ENCODE measurements at places on chromosomes 16 and 17.

- no peak for DNase-seq
These were observed 5.7 kb downstream of the DHRS7B start for GRCh38 chr17:21132428-21132827.

- no peak for DNase-seq
These were observed 13.2 kb downstream of the ITGB3 start for GRCh38 chr17:47266782-47267181.

DNA sequence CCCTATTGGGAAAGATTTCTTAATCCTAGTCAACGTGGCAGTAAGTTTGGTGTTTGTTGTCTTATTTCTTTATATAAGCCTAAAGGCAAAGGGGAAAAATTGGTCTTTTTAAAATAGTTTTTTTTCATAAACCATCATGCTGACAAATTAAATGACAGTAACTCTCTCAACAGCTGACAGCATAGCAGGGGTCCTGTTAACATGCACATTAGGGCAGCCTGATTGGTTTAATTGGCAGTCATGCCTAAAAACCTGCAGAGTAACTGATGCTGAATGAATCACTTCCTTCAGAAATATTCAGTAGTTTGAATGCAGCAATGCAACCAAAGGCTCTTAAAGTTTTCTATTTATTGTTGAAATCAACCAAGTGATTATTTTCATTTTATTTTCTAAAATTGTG lies 85.4 kb downstream of the ITFG1 start:
- no peak for DNase-seq

DNA sequence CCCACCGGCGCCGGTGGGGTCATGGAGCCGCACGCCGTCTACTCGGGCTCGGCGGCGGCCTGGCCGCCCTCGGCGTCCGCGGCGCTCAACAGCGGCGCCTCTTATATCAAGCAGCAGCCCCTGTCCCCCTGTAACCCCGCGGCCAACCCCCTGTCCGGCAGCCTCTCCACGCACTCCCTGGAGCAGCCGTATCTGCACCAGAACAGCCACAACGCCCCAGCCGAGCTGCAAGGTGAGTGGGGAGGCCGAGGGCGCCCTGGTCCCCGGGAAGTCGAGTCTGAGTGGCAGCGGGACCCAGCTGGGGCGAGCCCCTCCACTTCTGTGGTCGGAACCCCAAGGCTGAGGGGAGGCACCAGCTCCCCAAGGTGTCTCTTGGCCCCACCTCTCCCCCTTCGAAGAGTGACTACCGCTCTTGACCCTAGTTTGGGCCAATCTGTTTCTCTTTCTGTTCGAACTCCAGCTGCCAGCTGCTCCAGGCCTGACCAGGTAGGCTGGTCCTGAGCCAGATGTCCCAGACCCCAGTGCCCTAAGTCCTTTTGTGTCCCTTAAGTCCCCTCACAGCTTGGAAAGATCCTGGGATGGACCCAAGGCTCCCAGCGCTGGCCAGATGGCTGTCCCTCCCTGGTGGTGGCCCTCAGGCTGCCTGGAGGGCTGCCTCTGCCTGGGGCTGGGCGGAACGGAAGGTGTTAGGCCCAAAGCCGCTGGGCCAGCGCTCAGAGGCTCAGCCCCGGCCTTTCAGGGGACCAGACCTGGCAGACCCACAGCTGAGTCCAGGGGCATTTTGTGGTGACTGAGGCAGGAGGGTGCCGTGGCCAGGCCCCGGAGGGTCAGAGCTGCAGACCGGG lies 1.2 kb downstream of the FOXF1 start:
- no peak for DNase-seq

DNA sequence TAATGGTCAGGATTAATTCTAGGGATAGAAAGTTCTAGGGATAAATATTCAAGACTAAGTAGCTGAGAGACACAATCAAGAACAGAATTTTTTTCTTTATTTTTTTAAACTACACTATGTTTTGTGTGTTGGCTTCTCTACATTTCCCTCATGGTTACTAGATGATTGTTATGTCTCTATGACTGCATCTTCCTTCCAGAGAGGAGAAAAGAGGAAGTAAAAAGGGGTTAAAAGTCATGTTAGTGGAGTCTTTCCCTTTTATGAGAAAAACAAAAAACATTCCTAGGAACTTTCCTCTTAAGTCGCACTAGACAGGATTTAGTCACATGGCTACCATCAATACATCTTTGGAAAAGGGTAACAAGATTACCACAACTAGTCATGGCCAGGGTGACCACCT lies 375.0 kb downstream of the KCNJ2 start:
- DNase-seq: no peak

DNA sequence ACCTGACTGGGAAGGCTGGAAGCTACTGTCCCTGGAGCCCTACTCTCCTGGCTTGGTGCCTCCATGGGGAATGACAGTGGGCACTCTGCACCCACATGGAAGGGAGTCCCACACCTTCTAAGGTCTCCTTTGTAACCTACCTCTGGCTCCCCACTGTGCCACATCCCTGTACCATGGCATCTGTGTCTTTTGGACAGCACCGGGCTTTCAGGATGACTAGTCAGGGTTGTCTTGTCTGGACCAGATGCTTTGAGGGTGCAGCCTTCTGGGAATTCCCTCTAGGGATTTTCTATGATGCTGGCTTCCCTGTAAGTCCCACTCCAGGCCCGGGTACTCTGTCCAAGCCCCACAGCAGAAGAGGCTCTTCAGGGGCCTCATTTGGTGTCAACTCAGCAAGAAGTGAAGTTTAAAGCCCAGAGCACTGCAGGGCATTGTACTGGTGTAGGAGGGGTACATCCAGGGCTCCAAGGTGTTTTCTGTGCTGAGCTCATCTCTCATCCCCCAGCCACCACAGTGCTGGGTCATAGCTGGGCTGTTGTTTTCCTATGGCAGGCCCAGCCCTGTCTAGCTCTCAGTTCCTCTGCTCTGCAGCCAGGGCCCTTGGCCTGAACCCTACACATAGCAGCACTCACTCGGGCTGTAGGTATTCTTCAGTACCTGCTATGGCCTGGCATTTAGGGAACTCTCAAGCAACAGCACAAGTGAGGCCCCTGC lies 255.3 kb downstream of the CPPED1 start:
- DNase-seq: no peak

DNA sequence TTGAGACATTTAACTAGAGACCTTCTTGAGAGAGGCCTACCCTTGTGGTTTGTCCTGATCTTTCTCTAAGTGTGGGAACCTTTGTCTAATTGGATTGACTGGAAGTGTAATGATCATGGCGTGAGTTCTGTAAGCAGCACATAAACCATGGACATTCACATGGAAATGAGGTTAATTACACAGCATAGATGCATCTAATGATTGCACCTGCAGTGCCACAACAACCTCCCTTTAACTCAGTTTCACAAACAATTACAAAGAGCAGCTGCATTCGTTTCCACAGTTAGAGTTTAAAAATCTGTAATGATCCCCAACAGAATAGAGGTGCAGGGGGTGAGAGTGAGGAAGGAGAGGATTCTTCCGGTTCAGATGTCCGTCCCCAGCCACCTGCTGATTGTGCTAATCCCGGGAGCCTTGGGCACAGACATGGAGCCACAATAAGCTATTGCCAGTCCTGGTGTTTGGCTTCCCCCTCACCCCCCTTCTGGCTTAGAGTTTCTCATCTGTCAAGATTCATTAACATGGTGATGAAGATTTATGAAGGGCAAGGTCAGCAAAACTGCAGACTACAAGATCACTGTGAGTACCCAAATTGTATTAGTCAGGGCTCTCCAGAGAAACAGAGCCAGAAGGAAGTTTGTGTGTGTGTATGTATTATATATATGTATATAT lies 659.2 kb upstream of the SOX9 start:
- DNase-seq: no peak

DNA sequence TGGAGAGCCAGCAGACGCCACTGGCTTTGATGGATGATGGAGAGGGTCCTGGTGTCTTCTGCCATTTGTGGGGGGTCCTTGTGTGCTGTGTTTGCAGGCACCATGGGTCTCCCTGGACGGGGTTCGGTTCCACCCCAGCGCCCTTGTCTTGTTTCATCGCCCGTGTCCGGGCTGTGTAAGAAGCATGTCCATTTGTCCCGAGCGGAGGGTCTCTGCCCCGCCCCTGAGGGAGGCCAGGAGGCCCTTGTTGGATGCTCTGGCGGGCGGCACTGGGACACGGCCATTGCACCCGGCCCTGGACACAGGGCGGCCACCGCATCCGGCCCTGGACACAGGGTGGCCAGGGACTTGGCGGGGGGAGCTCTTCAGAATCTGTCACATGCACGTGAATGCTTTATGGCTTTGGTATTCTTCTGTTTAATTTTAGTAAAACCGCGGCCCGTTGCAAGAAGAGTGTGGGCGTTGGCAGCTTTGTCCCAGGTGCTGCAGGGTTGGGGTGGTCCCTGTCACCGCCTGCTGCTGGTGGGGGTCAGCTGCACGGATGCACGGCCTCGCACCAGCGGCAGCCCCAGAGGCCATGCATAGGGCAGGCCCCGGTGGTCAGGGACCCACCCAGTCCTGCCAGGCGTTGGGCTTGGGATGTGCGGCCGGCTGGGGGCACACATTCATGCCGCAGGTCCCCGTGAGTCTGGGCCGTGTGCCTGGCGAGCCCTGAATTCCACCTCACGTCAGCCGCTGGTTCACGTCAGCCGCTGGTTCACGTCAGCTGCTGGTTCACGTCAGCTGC lies 21.0 kb upstream of the ZNF750 start:
- no peak for DNase-seq

DNA sequence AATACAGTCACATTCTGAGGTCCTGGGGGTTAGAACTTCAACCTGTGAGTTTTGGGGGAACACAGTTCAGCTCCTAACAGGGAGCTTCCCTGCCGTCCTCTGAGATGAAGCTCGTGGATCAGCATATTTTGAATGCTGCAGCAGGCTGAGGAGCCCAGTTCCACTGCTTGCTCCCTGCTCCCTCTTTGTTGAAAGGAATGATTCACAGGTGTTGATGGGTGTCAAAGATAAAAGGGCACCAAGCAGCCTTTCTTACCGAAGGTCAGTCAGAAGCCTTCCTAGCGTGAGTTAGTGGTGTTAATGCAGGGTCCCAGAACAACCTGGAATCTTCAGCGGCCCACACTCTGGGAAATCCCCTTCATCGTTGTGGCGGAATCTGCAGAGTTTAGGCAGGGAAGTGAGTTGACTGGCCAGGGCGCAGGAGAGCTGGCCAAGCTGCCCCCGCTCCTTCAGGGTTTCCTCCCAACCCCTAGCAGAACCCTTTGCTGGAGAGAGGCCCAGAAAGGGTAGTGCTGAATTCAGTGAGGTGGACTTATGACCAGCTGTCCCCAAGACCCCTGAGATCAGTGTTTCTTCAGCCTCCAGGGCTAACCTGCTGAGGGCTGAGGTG lies 114.8 kb downstream of the GNAO1 start:
- no peak for DNase-seq

DNA sequence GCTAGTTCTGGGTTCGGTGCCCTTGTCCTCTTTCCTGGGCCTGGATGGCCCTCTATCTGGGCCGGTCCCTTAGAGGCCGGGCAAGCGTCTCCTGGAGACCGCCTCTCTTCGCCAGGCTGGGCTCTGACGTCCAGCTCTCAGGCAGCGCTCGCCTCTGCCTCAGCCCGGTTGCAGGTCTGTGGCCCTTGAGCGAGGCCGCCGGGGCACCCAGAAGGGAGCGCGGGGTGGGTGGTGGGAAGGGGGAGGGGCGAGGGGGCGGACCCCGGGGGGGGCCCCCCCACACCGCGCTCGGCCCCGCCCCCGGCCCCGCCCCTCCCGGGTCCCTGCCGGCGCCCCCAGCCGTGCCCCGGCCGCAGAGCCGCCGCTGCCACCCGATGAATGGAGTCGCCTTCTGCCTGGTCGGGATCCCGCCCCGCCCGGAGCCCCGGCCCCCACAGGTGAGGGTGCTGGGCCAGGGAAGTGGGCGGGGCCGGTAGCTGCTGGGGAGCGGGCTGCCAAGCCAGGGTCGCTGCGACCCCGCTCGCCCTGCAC lies at the start of gene ARHGAP23:
TSS of gene ARHGAP23 (plus strand) at position 353 of the 531 bp plus-strand sequence. CDS start at position 375, 22 bp downstream.
- peak; percentile 67 for DNase-seq

DNA sequence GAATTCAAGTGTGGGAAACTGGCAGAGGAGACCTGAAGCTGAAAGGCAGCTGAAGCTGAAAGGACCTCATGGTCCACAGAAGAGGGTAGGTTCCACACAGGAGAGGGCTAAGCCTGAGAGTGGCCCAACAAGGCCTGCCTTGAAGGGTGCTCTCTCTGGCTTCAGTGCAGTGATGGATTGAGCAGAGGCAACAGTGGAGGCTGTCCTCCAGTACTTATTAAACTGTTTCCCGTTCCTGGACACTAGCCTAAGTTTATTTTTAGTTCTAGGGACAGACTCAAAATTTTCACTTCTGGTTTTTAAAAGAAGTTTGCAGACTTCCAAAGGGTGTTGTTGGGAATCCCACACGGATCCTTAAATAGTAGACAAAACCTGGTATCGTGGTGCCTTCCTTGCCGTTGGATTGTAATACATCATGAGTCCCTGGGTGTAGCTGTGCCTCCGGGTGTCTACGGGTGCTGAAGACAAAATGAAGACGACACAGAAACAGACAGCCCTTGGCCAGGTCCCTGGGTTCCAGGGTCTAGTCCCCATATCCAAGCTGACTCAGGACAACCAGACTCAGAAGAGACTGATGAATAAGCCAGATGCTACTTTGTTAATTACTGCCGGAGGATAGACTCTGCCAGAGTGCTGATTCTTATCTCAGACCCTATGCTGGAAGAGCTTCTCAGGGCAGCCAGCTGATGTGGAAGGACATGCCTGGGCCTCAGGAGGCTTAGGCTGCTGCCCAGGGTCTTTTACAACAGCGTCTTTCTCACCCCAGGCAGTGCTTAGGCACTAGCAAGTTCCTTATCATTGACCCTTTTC lies 7.1 kb upstream of the CMTM4 start:
- DNase-seq: no peak

GRCh38 chr17:67392111-67392510 lies 15.0 kb downstream of the PITPNC1 start:
- no peak for DNase-seq

DNA sequence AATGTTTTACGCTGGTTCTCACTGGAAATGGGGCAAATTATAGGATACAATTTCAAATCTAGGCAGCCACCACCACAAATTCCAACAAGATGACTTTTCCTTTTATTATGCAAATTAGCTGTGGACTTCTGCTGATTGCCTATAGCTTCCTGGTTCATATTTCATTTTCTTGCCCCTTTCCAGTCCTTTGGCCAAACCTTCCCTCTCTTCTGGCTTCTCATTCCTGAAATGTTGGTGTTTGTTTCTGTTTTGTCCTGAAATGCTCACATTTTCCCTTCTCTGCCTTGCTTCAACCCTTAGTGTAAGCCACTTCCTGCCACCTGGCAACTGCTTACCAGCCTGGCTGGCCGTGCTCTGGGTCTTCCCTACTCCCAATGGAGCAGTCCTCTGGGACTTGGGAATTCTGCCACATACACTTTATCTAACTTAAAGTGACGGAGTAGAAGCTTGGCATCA lies 14.0 kb downstream of the PRSS54 start:
- DNase-seq: no peak

DNA sequence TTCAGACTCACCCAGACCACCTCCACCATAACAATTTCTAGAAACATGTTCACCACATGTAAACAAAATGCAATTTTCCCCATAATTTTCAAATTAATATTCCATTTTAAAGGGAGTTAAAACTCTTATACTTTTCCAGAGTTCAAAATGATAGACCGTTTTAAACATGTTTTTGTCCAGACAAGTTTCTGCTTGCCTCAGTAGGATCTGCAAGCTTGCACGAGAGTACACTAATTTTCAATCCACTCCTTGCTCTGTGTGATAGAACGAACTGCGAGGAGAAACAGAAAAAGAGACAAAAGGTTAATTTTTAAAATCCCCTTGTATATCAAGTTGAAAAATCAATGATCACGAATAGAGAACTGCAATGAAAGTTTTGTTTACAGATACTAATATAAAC lies 7.1 kb downstream of the FAHD1 start:
- DNase-seq: no peak

All from germinal center (tissue), 1 donor.